ENCODE measurements at places on chromosomes 5 and 9.

- DNase-seq, result no peak
These were observed 63.8 kb upstream of the CCNG1 start for GRCh38 chr5:163373436-163374084.

DNA sequence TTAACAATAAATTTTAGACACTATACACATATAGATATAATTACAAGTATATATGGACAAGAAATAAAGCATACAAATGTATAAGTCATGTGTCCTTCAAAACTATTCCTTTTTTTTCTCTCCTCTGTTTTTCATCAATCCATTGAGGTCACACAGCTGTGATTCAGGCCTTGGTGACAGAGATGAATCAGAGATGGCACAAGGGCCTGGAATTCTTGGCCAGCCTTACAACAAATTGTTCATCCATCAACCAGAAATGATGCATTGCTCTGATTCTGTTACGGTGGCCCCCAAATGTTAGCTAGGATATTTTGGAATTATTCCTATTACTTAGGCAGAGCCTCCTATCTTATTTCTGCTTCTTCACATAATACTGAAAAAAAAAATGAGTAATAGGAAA, 108.7 kb upstream of the MPDZ start:
- DNase-seq, result no peak

GRCh38 chr5:26009742-26010141, 1028.6 kb downstream of the CDH9 start:
- DNase-seq, result no peak

- no peak for DNase-seq
These were observed 79.6 kb downstream of the PHAX start for GRCh38 chr5:126680191-126680817.

DNA sequence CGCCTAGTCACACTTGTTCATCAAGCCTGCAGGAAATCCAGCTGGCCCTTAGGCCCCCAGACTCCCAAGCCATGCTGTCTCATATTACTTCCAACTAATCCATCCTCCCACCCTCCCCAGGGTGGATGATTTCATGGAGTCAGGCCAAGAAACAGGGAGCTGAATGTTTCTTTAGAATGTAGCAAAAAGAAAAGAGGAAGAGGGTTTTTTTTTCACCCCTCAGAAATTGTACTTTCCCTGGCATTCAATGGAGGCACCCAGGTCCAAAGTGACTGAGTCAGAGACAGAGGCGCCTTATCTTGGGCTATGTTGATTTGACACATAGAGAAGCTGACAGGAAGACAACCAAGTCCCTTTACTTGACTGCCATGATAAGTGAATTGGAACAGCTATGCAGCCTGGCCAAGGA, 260.2 kb upstream of the NR4A3 start:
- DNase-seq, result no peak

DNA sequence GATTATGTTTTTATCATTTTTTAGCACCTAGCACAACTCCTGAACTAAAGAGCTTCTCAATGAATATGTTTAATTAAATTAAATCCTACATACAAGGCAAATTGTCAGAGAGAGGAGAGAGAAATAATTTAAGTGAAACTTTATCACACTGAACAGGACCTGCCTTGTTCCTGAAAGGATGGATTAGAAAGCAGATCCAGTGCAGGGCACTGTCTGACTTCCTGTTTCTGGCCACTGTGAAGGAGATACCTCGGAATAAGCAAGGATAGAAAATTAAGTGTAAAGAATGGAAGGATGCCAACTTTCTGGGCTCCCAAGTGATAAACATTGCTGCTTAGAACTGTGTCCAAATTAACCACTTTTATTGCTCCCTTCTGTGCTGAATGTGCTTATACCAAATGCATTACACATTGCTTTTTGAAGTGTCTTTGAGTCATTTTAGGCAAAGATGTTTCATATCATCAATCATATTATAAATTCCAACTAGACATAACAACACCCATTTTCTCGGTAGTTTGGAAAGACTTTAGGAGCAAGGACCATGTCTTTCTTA, 89.1 kb upstream of the SPDL1 start:
- DNase-seq, result no peak

- no peak for DNase-seq
These were observed 332.0 kb downstream of the RFX3 start for GRCh38 chr9:3193791-3194190.

- no peak for DNase-seq
These were observed 66.8 kb downstream of the RASGEF1C start for GRCh38 chr5:180142021-180142765.

- DNase-seq, result no peak
These were observed 89.0 kb downstream of the PIK3R1 start for GRCh38 chr5:68304421-68305052.

- DNase-seq, result no peak
These were observed 1.9 kb downstream of the ENTPD8 start for GRCh38 chr9:137439158-137439714.

DNA sequence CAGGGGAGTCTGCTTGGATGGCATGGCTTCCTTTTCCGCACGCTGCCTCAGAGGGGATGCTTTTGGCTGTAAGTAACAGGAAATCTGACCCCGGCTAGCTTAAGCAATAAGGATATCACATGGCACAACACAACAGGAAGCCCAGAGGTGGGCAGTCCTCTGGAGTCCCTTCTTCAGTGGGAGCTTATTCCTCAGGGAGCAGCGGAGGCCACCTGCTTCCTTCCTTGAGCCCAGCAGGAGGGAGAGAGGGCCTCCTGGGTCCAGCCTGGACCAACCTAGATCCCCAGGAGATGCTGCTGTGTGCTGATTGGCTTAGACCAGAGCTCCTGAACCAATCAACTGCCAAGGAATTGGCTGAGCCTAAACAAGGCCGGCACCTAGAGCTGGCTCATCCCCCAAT, 66.3 kb downstream of the C9orf50 start:
- DNase-seq, result no peak

DNA sequence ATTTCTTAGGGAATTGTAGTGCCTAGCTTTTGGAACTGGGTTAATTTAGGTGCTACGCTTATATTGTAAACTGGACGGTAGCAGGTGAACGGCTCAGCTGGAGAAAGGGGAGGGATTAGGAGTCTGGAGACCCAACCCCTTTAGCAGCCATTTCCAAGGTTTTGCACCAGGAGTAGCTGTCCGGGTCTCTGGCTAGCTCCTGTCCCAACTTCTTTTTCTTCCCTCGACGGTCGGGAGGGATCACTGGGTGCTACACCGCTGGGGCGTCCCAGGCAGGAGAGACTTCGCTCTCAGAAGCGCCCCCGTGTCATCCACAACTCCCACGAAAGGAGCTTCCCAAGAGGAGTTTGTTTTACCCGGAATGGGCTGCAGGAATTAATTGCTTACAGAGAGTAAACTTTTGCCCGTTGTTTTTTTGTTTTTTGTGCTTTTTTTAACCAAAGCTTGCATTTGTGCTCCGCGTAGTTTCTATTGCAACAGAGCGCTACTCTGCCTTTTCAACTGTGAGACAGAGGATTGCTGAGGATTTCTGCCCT, 1640.9 kb upstream of the C9orf72 start:
- DNase-seq, result no peak

- no peak for DNase-seq
These were observed 61.1 kb downstream of the MTRR start for GRCh38 chr5:7930011-7930410.

DNA sequence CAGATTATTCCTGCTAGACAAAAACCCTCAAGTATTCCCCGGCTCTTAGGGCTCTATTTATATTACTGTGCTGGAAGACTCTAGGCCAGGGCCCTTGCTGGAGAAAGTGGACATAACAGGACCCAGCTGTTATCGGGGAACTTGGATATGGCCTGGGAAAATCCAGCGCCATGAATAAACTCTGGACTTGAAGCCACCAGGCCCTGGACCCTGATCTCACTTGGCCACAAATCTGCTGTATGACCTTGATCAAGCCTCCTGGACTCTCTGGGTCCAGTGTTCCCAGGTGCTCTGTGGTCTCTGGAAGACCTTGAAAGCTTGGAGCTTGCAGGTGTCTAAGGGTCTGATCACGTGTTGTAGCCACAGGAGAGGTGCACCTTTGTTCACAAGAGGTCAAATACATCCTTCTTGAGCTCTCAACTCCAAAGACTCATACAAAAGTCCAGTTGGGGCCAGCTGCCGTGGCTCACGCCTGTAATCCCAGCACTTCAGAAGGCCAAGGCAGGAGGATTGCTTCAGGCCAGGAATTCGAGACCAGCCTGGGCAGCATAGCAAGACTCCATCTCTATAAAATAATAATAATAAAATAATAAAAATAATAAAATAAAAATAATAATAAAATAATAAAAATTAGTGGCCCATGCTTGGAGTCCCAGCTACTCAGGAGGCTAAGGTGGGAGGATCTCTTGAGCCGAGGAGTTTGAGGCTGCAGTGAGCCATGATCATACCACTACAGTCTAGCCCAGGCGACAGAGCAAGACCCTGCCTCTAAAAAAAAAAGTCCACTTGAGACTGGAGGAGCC, 26.5 kb downstream of the COL27A1 start:
- no peak for DNase-seq

DNA sequence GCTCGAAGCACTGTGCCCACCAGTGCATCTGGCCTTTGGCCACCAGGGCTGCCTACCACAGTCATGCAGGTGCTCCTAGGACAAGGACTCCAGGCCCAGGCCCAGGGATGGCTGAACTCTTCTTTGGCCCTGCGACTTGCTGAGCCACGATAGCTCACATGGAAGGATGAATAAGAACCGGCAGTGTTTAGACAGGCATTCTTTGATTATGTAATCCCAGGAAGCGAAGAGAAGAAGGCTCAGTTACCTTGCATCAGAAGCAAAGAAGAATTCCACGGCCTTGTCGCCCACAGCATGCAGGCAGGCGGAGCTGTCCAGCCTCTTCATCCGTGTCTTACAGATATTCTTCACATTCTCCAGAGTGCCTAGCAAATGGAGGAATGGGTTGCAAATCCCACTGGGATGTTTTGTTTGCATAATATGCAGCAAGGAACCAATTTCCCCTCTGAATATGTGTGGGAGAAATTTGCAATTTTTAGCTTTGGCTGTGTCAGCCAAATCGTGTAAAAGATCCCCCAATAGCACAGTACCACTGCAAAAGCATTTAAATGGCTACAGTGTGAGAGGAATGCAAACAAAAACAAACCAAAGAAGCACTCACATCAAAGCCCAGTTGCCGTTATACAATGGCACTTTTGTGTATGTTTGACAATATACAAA, 29.1 kb downstream of the GFPT2 start:
- DNase-seq, result no peak

DNA sequence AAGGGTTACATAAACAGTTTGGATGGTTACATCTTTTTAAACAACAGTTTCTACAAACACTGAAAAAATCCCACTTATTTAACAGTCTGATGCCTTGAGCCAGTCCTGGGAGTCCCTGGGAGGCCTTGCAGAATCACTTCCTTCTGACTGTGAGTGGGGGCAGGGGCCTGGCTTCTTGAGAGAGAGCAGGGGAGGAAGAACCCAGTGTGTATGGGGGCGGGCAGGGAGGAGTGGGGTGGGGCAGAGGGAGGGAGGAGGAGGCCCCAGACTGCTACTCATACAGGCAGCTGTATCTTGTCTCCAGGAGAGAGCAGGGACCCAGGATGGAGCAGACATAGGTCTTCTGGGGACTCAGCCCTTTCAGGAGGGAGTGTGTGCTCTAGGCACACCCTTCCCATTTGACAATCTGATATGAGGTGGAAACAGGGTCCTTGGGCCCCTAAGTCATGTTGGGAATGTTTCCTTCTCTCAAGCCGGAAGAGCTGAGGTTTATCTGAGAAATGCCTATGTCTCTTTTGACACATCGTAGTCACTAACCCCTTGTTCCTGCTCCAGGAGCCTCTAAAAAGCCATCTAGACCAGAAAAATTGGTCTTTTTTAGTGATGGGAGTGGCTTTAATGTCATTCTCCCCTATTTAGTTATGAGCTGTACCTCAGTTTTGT, 52.8 kb downstream of the IRF1 start:
- no peak for DNase-seq

DNA sequence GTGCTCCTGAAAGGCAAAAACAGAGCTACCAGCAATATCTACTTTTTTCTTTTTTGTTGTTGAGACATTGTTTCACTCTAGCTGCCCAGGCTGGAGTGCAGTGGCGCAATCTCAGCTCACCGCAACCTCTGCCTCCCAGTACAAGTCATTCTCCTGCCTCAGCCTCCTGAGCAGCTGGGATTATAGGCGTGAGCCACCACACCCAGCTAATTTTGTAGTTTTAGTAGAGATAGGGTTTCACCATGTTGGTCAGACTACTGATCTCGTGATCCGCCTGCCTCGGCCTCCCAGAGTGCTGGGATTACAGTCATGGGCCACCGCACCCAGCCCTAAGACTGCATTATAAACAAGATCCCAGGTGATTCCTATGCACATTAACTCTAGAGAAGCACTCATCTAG, 17.0 kb downstream of the PLPP1 start:
- no peak for DNase-seq

GRCh38 chr9:83937861-83938455, 16.7 kb upstream of the KIF27 start:
- DNase-seq, result no peak

GRCh38 chr9:93814077-93814956, 140.8 kb downstream of the BARX1 start:
- peak; percentile 8 for DNase-seq

DNA sequence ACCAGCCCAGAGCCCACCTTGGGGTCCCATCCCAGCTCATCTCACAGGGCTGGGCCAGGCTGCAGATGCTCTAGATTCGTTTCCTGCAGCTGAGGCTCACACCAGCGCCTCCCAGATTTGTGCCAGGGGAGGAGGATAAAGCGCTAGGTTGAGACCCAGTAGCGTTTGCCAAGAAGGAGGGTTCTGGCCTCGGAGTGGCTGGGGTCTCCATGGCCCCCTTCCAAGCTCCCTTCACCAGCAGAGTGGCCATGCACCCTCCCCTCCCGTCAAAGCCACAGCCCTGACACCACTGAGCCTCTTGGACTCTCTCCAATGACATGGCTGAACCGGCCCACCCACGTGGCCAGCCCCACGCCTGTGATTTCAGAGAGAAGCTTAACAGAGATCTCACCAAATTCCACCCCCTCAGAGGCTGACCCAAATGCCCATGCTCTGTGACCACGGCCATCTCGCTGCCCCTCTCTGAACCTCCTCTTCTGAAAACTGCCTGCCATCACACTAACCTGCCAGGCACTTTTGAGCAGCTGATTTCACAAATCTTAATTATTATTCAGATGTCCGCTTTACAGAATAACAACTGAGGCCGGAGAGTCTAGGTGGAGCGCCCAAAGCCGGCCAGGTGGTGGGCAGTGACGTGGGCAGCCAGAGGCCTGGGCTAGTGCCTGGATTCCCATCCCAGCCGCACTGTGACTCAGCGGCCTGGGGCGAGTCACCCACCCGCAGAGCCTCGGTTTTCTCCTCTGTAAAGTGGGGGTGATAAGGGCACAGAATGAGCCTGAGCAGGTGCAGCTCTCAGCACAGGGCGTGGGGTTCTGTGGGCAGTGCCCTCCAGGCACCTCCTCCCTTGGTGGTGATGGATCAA, 155.7 kb downstream of the C9orf50 start:
- DNase-seq, result no peak

GRCh38 chr5:143618141-143618540, 193.8 kb upstream of the HMHB1 start:
- DNase-seq, result no peak

DNA sequence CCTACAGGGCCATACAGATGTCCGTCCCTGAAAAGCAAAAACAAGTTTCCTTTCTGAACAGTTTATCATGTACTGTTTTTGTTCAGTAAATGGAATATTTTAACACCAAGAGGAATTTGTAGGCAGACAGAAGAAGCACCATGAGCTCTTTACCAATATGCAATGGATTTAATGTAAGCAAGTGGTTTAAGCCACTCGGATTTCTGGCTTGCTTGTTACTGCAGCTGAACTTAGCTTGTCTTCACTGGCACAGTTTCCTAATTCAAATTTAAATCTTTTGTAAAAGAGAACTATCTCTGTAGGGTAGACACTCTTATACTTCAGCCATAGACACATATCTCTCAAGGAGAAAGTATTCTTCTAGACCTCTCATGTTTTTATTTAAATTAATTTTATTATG, 12.7 kb upstream of the EBF1 start:
- DNase-seq, result no peak

- DNase-seq, result no peak
These were observed 18.0 kb upstream of the GABBR2 start for GRCh38 chr9:98726735-98727134.
